Adipocyte (in vitro differentiated cells): ENCODE measurements at places on chromosomes 2 and 18.
A peak's percentile ranks its signal among the peaks of the same experiment; 100 is the strongest.

DNA sequence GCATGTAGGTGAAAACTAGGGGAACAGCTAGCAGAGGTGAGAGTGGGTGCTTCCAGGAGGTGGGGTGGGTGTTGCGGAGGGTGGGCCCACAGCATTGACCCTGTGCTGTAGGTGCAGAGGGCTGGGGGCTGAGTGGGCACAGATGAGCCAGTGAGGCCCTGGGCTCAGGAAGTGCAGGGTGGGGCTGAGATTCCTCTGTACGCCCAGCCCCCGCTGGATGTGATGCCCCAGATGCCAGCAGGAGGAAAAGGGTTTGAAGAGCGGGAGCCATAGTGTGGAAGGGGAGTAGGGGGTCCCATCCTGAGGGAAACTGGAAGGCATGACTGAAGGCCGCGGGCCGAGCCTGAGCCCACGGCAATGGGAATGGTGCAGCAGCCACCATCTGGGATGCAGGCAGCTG is 14.1 kb upstream of the OTOS start:
- DNase-seq = no peak

GRCh38 chr18:48058486-48058885 is 128.0 kb upstream of the SMAD2 start:
- no peak for DNase-seq

GRCh38 chr2:174772472-174772801 is 8.2 kb upstream of the CHRNA1 start:
- DNase-seq = no peak

GRCh38 chr18:6624661-6625311 is 104.7 kb upstream of the ARHGAP28 start:
- DNase-seq = peak; percentile 78

DNA sequence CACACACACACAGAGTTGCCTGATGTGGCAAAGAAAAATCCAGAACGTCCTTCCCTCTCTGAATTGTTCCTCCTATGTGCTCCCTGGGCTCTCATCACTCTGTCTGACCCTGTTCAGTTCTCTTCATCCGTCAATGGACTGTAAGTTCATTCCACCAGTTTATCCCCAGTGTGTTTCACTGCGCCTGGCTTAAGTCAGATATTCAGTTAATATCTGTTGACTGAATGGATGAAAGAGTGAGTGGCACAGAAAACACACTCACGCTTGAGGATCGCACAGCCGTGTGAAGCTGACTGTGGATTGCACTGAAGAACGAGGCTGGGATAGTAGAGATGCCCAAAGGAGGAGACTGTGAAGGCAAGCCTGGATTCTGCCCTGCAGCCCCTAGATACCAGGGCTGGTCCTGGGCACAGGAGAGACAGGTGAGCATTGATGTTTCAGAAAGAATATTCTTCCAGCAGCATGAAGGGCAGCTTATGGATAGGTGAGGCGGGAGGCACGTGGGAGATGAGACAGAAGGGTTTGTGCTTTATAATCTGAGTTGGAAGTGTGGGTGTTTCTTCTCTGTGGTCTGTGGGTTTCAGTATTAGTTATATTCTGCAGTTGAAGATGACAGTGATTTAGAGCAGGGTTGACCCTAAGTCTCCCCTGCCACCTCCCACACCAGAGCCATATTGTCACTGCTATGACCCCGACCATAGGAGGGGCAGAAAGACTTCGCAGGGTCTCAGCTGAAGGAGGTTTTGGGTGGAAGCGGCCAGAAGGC is 129.9 kb downstream of the SOCS6 start:
- no peak for DNase-seq

DNA sequence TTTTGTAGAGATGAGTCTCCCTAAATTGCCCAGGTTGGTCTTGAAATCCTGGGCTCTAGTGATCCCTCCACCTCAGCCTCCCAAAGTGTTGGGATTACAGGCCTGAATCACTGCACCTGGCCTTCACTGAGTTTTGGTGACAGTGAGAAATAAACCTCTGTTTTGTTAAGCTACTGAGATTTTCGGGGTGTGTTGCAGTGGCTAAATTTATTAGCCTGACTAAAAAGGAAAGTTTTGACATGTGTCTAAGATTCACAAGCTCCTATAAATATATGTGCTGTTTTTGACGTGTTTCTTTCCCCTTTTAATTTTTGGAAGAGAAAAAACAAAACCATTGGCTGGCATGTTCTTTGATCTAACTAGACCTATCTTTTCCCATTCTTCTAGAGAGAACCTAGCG is 190.5 kb upstream of the MC4R start:
- DNase-seq = no peak

- DNase-seq = no peak
These were observed 21.9 kb downstream of the PELI1 start for GRCh38 chr2:64122358-64122757.

GRCh38 chr2:193806088-193806774 is 1611.5 kb upstream of the TMEFF2 start:
- DNase-seq = peak; percentile 7

GRCh38 chr2:70678576-70679143 is 89.3 kb downstream of the ADD2 start:
- DNase-seq = no peak

DNA sequence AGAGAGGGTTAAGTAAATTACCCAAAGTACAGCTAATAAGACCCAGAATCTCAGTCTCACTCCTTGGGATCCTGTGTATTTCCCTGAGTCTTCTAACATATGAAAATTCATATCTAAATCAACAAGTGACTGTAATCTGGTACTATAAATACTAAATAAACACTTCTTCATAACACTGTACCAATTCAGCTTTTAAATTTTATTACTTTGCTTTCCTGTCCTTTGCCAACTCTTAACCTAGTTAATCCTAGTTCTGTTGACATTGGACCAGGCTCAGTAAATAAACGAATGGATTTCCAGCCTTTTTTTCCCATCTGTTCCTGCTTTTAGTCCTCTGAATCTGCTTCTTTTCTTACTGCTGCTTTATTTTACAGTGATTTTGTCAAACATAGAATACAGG is 13.8 kb downstream of the MRPL35 start:
- DNase-seq = peak; percentile 41

DNA sequence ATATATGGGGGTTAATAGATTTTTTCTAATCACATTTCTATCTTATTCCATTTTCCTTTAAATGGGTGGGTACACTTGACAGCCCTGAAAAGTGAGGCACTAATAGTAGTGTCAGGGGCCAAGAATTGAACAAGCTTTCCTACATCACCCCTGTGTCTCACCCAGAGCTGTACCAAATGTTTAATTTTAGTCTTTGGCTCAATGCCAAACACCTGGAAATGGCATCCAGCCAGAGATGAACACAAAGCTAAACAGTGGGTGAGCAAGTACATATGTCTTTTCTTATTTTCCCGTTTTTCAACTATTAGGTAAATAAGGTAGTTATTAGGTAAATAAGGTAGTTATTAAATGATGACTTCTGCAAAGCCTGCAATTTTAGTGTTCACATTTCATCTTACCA is 276.3 kb upstream of the ERBB4 start:
- no peak for DNase-seq

DNA sequence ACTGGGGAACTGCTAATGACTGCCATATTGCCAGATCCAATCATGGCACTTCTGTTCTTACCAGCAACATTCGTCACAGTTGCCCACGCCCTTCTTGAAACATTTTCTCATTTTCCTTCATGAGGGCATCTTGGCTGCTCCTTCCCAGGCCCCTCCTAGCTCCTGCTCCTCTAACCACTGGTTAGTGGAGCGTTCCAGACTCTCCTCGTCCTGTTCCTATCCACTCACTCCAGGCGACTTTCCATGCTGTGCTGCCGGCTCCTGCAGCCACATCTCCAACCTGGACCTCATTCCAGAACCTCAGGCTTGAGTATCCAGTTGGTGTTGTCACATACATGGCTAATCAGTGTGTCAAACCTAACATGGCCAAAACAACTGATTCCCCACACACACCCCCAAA is 1.3 kb upstream of the ADI1 start:
- no peak for DNase-seq

- DNase-seq = no peak
These were observed 988.2 kb downstream of the SUCLG1 start for GRCh38 chr2:83470928-83471327.

DNA sequence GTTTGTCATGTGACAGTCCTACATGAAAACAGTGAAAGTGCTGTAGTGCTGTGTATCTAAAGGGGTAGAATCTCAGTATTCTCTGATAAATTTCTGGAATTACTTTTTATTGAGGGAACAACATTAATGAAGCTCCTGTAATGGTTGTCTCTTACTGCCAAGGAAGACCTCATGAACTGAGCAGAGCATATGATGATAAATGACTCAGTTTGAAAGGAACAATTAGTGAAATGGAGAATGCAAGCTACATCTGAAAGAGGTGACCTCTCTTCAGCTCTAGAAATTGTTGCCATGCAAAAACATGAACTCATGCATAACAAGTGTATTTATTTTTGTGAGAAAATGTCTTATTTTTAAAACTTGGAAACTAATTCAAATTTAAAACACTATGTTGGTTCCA is 93.6 kb downstream of the SCN9A start:
- no peak for DNase-seq

- DNase-seq = no peak
These were observed 94.6 kb downstream of the APOB start for GRCh38 chr2:20949256-20949655.

DNA sequence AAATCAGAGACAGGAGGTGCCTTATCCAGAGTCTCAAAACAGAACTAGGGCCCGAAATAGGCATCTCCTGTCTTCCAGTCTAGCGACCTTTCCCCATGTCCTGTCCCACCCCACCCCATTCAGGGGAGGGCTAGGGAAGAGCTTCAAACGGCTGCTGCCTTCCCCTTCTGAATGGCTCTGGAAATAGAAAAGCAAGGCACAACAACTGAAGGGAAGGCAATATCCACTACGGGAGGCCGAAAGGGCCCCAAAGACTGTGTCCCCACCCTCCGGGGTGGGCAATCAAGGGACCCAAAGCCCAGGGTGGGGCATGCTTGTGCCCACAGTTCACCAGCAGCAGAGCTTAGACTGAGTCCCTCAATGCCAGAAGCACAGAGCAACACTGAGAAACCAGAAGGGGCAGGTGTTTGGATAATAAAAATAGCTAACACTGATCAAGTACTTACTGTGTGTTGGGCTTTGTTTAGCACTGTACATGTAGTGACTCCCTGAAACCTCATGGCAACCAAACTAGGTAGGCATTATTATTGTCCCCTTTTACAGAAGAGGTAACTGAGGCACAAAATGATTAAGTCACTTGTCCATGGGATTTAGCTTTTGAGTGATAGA is 38.5 kb downstream of the CYRIA start:
- no peak for DNase-seq

- no peak for DNase-seq
These were observed 537.5 kb downstream of the MBD2 start for GRCh38 chr18:53686965-53687364.

DNA sequence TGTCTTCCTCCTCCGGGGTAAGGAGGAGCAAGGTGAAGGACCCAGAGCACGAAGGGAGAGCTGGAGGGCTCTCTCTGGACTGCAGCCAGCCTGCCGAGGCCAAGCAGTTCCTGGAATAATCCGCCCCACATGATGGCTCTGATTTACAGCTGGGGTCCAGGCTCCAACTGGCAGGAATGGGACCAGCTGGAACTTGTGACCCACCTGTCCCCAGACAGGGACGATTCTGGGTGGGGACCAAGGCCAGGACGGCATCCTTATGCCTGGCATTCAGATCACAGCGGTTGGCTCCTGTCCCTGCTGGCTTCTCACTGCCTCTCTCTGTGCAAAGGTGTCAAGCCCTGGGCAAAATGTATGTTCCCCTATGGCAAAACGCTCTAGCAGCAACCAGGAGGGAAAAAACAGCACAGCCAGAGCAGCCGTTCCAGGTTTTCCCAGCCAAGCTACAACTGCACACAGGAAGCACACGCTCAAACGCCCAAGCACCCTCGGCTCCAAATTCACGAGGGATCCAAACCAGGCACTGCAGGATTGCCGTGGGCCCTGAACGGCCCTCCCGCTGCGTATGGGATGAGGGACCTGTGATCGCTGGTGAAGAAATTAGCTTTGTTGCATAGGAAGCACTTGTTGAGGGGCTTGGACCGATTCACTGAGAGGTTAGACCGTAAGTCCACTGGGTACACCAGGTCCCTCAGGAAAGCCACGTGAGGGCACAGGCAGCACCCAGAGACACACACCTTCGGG is 35.8 kb downstream of the FAM178B start:
- DNase-seq = no peak

- DNase-seq = peak; percentile 66
These were observed 162.7 kb upstream of the ETAA1 start for GRCh38 chr2:67234440-67234839.

GRCh38 chr2:110674620-110675555 is 3.0 kb downstream of the BUB1 start:
- no peak for DNase-seq

DNA sequence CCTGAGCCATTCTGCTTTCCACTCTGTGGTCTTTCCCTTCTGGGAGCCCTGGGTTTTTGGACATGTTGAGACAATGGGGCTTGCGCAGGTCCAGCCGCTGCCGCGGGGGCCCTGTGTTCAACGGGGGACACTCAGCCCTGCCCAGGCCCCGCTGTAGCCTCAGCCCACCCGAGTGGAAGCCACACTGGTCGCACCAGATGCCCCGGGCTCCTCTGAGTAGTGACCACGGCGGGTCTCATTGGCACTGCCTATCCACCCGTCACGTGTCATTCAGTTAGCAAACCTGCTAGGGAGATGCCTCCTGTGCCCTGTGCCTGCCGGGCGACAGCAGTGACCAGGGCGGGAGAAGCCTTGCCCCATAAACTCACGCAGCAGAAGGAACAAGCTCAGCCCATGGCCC is 19.1 kb downstream of the D2HGDH start:
- no peak for DNase-seq

GRCh38 chr2:101630224-101630949 is 67.1 kb upstream of the MAP4K4 start:
- no peak for DNase-seq

DNA sequence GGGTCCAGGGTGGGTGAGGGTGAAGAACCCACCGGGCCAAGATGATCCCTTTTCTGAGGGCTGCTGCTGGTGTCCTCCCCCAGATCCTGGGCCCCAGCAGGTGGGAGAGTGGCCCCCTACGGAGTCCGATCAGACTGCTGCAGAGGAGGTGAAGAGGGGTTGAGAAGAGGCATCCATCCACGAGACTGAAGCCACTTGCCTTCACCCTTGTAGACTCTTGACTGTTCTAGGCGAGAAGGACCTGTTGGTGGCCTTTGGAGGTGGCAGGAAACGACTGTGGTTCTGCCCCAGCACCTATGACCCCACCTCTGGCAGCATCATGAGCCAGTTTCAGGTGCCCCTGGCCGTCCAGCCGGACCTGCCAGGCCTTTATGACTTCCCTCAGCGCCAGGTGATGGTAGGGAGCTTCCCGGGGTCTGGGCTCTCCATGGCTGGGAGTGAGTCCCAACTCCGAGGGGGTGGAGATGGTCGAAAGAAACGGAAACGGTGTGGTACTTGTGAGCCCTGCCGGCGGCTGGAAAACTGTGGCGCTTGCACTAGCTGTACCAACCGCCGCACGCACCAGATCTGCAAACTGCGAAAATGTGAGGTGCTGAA is 1.5 kb downstream of the TET3 start:
- DNase-seq = no peak

DNA sequence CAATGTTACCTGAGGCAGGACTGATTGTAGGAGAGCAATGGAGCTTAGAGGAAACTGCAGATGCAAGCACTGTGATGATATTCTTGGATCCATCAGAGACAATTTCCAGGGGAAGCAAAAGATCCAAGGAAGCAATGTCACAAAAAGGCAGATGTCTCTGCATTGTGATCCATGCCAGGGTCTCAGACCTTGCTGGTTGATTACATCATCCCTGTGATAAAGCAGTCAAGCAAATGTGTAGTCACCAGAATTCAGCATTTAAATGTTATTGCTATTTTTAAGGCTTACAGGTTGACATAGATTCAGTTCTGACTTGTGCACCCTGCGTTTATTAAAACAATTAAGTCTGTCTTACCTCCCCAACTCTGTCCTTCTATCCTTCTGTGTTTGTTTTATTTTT is 56.8 kb upstream of the CCDC85A start:
- DNase-seq = no peak

GRCh38 chr18:22439447-22439846 is 21.7 kb upstream of the CTAGE1 start:
- DNase-seq = peak; percentile 53
